Stimulated activated CD4-positive, alpha-beta T cell treated with anti-CD3 and anti-CD28 coated beads, Interleukin-12 subunit alpha, Interleukin-12 subunit beta, amount 100 ng/mL, for 24 hours (primary cell): ENCODE measurements at places on chromosomes 12 and 14.

DNA sequence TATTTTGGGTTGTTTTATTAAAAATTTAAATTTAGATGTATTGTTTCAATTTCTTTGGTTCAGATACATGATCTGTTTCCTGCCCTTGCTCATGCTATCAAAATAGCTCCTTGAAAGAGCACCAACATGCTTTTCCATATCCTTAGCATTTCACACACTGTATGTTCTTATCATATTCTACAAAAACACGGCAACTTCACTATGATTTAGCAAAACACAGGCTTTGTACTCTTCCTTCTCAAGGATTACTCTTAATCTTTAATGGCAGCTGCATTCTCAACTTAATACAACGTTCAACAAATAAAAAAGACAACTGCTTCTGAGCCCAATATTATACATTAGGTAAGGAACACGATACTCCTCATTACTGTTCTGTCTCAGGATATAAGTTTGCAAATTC, 2.9 kb upstream of the GLRX5 start:
- DNase-seq: no peak

GRCh38 chr14:100588671-100589070, 1.5 kb upstream of the BEGAIN start:
- DNase-seq: no peak

DNA sequence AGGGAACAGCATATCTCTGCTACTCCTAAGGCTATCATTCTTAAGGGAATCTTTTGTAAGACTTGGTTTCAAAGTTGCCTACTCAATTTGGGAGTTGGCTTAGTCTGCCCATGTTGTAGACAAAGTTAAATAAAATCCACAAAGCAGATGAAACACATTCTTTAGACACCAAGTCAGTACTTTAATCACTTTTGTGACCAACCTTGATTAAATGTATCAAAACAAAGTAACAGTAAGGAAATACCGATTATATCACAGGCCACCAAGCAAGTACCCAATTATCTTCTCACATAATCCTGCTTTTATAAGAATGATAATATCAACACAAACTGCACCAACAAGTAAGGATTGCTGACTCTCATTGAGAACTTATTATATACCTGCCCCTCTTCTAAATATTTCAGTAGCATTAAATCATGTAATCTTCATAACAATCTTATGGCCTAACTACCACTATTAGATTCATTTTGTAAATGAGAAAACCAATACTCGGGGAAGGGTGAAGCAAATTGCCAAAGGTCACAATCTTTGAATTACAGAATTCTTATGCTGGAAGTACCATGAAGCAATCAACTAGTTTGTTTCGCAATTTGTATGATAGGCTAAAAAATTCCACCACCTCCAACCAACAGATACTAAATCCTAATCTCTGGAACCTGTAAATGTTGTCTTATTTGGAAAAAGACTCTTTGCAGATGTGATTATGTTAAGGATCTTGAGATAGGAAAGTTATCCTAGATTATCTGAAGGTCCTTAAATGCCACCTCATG, 12.6 kb upstream of the DIO2 start:
- DNase-seq: no peak

DNA sequence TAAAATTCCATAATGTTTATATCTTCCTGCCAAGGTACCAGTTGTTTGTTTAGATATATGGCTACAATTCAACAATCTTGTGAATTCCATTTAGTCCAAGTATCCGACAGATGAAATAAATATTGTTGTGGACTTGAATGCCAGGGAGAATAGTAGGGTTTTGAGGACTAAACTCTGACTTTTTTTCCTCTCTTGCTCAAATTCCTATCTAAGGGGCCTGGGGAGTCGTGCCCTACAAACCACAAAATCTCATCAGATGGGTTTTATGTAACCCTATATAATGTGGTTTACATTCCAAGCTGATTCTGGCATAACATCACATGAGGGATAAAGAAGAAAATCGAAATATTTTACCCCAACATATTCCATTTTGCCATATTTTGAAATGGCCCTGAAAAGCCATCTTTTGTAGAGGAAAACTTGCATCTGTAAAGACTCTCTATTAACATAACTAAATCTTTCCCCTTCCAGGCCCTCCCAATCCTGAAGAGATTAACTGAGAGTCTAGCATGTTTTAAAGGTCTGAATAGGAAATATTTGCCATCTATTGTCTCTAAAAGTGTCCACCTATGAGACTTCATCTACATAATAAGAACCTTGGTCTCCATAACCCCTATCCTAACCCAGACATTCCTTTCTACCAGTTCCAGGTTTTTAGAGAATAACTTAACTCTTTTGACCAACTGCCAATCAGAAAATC, 184.7 kb upstream of the KITLG start:
- no peak for DNase-seq

DNA sequence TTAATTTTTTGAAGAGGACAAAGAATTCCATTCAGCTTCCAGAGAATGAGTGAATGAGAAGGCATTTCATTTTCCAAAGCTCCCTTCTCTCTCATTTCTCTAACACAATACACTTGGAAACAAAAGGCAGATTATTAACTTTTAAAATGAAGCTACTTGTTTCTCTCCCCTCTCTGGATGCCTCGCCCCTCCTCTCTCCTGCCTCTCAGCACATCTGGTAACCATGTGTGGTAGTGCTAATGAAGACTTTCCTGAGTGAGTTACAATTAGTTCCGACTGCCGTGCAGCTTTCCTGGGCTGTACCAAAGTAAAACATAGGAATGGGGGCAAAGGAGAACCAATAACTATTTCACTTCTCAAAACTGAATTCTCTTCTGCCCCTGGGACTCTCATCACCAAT, 84.7 kb upstream of the SOX5 start:
- DNase-seq: no peak

DNA sequence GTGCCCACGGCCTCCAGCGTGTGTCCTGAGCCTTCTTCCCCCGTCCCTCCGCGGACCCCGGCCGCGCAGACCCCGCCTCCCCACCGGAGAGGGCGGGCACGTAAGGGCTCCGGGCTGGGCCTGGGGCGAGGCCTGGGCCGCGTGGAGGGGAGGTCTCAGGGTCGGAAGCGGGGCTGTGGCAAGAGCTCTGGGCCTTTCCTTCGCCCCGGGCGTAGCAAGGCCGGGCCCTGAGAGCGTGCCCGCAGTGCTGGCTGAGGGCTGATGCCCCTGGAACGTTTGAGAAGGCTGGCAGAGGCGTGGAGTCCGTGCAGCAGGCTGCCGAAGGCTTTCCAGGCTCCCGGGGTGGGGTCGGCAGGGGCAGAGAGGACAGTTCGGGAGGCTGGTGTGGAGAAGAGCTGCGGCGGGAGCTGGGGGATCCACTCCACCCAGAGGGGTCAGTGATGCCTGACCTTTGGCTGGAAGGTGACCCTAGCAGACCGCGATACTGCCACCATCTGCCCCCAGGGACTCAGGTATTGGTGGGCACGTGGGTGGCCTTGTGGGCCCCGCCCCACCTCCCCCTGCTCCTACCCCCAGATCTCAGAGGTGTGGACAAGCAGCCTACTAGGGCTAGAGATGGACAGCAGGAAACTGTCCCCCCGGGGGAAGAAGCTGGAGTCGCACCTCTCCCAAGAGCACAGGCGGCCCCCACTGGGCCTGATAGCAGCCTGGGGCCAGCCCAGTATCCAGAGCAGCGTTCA, 558 bp downstream of the TEX22 start:
- DNase-seq: no peak

- DNase-seq: no peak
Measured at GRCh38 chr14:71952381-71953363, 20.4 kb downstream of the RGS6 start.

DNA sequence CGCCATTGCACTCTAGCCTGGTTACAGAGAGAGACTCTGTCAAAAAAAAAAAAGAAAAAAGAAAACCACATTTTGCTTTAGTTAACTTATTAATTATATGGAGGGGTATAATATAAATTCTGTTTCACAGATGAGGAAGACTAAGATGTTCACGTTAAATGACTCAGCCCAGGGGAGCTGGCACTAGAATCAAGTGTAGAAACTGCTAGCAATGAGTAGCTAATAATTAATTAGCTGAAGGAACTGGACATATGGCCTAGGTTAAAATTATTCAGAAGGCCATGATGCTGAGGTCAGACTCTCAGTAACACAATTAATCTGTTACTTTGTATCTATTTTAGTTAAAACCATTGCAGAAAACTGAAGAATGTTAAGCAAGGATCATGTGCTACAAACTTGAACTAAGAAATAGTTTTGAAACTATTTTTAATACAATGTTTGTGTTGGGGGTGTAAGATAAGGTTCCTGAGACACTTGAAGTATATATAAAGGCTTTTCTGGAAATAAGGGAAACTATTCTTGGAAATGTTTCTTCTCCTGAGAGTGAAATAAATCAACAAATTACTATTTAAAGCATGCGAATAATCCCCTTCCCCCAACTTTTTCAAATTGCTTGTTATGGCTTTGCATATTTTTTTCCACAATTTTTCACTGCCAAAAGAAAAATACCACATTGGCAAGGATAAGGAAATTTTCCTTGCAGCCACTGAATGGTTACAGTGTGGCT, 589.3 kb downstream of the SOX5 start:
- DNase-seq: no peak

DNA sequence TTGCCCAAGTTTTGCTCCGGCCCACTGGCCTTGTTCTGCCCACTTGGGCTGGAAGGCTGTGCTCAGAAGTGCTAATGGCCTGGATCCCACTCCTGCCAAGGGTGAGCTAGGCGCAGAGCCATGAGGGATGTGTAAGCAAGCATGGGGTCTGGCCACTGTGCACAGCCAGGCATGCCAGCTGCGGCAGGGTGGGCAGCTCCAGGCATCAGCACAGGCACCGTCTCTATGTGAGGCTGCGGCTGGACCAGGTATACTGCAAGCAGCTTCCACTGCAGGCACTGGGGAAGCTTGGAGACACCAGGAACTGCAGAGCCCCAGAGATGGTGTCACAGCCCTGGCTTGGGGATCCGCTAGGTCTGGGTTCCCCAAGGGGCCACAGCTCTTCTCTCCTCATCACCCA, 264.9 kb downstream of the LRIG3 start:
- no peak for DNase-seq

GRCh38 chr12:48937170-48937569, 11.9 kb upstream of the FKBP11 start:
- DNase-seq: no peak

DNA sequence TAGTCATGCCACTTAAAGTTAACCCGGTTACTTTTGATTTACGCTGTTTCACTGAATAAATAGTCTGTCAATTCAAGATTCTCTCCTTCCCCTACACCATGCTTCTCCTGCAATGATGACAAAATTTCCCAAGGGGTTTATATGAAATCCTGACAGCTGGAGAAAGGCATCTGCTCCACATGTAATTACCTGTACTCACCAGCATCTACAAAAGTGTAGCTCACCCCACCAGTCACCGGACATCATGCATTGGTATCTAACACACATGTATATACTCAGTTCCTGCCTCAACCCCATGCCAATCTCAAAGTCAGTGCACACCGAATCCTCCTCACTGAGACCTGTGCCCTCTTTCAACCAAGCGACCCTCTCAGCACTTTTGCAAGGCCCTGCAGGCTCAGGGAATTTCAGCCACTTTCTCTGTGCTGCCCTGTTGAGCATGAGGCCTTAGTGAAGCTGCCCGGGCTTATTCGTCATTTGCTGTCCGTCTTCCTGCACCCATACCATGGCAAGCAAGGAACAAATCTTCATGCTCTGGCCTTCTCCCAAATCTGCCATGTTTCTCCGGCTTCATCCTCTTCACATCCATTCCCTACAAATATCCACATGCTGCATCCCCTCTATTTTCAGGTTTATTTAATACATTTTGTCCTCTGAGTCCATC, 131.6 kb downstream of the SEC23A start:
- no peak for DNase-seq

DNA sequence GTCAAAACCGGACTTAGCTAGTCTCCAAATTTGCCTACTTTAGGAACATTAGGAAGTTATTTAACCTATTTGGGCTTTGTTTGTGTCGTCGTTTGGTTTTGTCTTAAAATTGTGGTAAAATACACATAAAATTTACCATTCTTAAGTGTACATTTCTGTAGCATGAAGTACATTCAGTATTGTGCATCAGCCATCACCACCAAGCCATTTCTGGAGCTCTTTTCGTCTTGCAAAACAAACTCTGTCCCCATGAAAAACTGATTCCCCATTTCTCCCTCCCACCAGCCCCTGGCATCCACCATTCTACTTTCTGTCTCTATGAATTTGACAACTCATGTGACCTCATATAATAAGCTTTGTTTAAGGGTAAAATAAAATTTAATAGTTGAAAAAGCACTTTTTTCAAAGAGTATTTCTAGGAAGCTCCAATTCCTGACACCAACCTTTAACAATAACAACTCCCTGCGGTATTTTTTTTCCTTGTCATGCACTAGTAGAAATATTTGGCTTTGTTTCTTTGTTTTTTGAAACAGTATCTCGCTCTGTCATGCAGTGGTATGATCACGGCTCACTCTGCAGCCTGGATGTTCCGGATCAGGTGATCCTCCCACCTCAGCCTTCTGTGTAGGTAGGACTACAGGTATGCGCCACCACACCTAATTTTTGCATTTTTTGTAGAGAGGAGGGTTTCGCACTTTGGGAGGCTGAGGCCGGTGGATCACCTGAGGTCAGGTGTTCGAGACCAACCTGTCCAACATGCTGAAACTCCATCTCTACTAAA, 3.6 kb upstream of the UBC start:
- no peak for DNase-seq

DNA sequence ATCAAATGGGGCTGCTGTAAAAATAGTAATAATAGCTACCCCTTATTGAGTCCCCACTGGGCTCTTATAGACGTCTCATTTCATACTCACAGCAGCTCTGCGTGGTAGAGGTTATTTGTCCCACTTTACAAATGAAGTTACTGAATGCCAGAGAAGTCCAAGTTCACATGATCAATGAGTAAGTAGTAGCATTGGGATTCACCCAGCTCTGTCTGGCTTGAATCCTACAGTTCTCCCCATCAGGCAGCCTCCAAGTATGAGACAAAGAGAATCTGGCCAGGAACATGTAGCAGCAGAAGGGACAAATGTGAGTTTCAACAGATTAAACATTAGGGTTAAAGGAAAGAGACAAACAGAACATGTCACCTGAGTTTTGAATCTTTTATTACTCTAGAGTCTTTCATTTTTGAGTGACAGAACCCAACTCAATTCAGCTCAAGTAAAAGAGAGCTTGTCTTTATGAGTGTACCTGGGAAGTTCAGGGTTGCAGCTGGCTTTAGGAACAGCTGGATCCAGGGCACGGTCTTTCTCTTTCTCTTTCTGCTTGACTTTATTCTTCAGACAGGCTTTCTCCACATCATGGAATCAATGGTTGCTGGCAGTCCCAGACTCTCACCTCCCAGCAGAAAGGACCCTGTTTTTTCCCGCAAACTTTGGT, 64.1 kb upstream of the JDP2 start:
- no peak for DNase-seq

DNA sequence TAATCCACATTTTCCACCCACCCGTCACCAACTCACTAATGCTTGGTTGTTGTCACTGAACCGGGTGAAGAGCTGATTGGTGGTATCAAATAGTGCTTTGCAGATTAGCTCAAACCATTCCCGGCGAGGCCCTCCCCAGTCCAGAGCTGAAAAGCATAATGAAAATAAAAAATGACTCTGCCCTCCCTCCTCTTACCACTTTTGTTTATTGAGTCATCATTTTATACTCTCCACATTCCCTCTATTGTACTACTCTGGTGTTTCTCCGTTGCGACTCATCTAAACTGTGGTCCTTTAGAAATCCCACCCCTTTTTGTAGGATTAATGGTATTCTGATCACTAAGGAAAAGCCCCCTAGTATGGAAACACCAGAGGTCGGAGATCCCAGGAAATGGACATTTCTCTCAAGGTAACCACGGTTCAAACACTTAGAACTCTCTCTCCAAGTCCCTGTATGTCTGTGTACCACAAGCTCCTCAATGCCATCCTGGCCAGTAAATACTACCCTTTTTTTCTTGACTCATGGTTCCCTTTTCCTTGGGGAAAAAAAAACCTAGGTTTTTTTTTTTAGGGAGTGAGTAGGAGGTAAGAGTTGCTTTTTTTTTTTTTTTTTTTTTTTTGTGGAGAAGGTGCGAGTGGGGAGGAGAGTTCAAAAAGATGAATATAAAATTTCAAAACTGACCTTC, 42.0 kb downstream of the AREL1 start:
- DNase-seq: no peak
